Stimulated activated CD4-positive, alpha-beta T cell treated with anti-CD3 and anti-CD28 coated beads, Interleukin-15, amount 100 ng/mL, for 48 hours (primary cell): ENCODE measurements at places on chromosomes 12 and 14.

DNA sequence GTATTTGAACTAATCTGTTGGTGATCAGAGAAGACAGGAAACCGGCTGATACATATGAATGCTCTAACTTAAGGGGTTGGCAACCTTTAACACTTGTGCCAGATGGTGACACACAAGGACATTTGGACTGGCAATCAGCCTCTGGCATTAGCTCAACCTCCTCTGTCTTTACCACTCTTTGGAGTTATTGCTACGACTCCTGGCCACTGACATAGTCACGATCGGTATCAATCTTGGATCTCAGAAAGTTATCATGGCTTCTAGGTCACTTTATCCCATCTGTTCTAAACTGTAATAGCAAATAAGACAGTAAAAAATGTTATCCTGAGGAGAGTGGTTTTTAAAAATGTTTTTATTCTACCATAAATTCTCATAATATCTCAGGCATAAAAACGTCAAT, 575.2 kb upstream of the MDGA2 start:
- DNase-seq = no peak

- DNase-seq = no peak
Measured at GRCh38 chr12:107600581-107601144, 84.9 kb upstream of the PWP1 start.

DNA sequence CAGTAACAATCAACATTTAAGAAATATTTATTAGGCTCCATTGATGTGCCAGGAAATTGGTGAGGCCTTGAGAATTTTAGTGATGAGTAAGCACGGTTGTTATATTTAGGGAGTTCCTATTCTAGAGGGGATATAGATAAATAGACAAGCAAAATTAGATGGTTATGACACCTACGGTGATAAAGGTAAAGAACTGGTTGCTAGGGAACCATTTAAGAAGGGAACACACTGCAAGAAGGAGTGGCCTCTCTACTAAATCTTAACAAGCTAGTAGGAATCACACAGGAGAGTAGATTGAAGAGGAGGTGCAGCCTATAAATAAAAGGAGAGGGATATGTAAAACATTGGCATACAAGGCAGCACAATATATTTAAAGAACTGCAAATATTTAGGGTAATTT, 155.2 kb downstream of the LRIG3 start:
- DNase-seq = no peak

DNA sequence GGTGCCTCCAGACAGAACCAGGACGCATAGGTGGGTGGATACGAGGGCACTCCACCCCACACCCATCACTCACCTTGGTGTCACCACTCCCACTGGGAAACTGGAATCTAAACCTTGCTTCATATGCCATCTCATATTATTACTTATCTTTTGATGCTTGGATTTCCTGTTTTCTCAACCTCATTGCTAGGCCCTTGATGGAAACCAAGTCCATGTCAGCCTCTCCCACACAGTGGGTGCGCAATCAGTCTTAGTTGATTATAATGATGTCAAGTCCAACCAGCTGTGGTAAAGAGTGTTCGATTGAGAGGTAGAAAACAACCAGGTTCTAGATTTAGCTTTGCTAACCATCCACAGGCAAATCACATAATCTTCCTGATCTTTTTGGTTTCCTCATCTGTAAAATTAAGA, 584 bp upstream of the DDHD1 start:
- peak; percentile 10 for DNase-seq

GRCh38 chr12:98446682-98447081, 68.7 kb upstream of the TMPO start:
- no peak for DNase-seq

GRCh38 chr12:57066245-57066644, 12.3 kb downstream of the NEMP1 start:
- no peak for DNase-seq

- DNase-seq = no peak
Measured at GRCh38 chr14:56821805-56822610, 11.7 kb upstream of the OTX2 start.

DNA sequence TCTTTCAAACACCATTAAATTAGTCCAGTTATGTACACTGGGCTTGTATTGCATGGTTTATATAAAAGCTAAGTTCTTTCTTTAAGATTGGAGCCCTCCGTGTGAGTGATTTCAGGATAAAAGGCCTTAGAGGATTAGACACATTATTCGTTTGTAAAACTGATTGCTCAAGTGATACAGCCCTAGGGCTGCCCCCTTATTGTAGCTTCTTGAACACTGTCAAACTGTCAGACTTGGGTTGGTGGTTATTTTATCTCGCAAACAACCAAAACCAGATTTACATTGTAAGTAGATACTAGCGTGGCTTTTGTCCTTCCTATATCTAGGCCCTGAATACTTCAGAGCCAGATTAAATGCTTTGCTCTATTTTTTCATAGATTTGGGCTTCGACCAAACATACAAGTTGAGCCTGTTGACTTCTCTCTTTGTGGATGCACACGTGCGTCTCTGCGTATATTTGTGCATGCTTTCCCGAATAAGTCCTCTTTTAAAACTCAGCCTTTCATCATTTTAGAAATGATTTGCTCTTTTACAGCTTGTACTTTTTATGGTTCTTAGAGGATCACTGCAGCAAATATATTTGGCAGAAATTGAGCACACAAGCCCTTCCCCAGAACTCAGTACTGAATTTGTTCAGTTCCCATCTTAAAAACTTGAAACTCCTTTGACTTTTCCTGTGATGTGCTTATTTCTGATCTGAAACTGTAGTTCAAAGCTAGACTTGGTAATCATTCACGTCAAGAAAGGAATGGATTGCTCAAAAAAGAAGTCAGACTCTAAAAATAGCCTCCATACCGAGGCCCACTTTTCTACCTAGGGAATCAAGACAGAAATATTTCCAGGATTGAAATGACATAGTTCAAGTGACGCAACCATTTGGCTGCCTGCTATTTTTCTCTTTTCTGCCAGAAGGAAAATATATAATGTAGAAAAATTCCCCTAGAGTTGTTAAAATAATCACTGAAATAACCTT, 129.5 kb downstream of the ETV6 start:
- no peak for DNase-seq

DNA sequence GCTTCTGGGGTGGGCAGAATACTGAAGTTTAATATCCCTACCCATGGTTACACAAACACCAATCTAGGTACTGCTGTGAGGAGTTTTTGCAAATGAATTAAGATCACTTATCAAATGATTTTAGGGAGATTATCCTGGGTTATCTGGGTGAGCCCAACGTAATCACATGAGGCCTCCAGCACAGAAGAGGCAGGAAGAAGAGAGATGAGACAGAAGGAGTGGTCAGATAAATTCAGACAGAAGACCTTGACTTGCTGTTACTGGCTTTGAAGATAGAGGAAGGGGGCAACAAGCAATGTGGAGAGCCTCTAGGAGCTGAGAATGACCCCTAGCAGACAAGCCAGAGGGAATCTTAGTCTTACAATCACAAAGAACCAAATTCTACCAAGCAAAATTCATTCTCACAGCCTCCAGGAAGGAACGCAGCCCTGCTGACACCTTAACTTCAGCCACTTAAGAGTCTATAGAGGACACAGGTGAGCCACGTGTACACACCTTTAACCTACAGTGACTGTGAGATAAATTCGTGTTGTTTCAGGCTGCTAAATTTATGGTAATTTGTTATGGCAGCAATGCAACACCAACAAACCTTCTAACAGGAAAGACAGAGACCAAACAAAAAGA, 49.4 kb downstream of the FERMT2 start:
- no peak for DNase-seq

DNA sequence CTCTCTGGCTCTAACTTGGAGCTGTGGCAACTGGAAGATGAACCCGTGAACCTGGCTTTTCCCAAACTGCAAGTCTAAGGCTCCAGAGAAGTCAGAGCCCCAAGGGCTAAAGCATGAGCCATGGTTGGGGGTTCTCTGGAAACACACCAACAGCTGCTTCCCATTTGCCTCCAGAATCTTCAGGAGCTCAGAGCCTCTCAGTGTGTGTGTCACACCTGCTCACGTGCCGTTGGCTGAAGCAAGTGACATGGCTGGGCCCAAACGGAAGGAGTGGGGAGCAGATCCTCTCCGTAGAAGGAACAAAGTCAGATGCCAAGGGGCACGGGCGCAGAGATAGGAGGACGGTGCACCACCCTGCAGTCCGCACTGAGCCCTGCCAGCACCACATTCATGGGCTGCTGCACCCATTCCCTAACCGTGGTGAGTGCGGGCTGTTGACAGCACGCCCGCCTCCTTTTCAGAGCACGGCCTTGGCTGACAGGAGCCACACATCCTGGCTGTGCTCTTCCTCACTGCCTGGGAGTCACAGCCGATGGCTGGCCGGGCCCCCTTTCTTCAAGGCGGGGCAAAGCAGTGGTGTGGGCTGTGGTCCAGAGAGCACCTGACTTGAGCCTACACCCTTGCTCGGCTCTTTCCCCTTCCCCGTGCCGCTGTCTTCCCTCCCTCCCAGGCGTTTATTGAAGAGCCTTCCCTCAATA, 16.6 kb upstream of the TRAF3 start:
- no peak for DNase-seq

DNA sequence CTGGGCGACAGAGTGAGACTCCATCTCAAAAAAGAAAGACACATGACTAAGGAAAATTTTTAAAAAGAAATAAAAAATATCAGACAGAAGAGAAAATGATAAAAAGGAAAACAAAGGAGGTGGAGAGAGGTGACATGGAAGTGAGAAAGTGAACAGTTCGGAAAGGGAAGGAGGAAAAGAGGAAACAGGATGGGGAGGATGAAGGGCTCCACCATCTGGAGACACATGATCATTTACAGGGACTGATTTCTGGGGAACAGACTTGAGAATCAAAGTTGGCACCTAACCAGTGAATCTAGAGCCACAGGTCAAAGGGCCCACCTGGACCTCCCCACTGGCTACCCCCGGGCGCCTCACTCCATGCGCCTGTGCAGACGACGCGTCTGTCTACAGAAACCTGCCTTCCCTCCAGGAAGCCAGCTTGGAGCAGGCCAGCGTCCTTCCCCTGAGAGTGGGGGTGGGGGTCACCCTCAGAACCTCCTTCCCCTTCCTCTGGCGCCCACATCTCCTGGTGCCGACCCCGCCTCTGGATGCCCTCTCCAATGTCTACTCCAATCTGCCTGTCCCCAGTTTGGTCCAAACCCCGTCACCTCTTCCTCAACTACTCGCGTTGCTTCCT, 60.5 kb downstream of the AMN start:
- DNase-seq = no peak

GRCh38 chr14:21408147-21408546, 24.3 kb upstream of the SUPT16H start:
- DNase-seq = no peak

DNA sequence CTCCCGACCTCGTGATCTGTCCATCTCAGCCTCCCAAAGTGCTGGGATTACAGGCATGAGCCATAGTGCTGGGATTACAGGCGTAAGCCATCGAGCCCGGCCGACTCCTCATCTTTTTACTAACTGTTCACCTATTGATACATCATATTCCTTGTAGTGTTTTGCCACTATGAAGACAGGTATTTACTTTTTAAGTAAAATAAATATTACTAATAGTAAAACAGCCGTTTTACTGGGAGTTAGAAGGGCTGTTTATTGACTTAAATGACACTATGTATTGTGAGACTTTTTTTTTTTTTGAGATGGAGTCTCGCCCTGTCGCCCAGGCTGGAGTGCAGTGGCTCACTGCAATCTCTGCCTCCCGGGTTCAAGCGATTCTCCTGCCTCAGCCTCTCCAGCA, 51.5 kb downstream of the DIP2B start:
- DNase-seq = no peak

- no peak for DNase-seq
Measured at GRCh38 chr14:78834766-78835451, 664.7 kb downstream of the NRXN3 start.

DNA sequence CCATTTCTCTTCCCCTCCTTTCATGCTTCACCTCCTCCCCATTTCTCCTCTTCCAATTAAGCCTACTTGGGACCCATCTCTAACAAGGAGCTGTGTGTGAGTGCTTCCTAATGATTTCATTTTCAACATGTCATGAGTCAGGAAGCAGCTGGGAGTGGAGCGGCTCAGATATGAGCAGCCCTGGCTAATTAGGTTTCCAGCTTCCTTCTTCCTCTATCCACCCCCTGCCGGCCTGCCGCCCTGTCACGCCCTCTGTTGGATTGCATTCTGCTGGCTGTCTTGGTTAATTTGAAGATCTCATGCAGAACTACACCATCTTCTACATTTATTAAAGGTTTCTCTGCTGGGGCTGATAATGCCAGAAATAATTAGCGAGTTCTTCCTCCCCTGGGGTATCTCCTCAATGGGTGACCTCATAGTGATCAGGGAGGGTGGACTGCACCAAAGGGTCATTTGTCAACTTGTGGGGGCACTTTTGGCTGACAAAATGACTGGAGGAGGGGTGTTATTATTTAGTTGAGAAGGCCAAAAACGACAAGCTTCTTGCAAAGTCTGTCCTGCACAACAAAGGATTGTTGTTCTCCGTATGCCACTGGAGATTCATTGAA, 300.9 kb upstream of the SRRM4 start:
- DNase-seq = no peak
